ENCODE measurements at places on chromosomes 6 and 20.

DNA sequence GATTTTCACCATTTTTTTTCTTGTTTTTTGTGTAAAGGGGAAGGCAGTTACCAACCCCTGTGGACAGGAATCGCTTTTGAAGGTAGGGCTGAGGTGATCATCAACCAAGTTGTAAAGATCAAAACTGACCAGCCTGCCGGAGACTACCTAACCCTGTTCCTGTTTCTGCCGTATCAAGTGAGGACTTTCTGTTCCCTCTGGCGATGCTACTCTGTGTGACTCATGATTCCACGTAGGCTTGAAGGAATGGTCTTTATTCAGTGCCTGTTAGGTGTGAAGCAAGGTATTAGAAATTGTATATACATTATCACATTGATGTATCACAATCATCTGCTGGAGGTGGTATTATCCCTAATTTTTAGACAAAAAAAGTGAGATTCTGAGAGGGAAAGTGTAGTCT, 161.3 kb downstream of the SOX4 start:
- DNase-seq: peak; percentile 6

DNA sequence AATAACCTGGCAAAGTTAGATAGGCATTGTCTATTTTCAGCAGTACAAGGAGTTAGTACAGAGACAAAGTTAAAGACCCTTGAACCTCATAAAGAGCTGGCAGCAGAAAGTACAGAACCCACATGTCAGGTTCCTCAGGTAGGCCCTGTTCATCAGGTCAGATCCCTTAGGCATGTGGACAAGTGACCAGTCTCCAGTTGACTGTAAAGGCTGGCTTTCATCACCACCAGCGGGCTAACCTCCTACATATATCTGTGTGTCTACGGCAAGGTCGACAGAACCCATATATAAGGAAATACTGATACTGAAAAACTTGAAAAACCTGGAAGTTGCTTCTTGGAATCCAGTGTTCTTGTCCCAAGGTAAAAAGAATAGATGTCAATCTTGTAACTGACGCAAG, 223.1 kb upstream of the SGK1 start:
- no peak for DNase-seq

GRCh38 chr6:26309731-26310142, 55.3 kb upstream of the BTN3A2 start:
- no peak for DNase-seq

- DNase-seq: peak; percentile 97
Observed at GRCh38 chr20:62953839-62954703, 1.6 kb downstream of the SLC17A9 start.

GRCh38 chr6:45075246-45075645, 252.9 kb upstream of the RUNX2 start:
- no peak for DNase-seq

GRCh38 chr6:40788661-40789655, 201.8 kb upstream of the LRFN2 start:
- no peak for DNase-seq

GRCh38 chr20:46139908-46140482, 21.9 kb downstream of the CD40 start:
- DNase-seq: no peak

DNA sequence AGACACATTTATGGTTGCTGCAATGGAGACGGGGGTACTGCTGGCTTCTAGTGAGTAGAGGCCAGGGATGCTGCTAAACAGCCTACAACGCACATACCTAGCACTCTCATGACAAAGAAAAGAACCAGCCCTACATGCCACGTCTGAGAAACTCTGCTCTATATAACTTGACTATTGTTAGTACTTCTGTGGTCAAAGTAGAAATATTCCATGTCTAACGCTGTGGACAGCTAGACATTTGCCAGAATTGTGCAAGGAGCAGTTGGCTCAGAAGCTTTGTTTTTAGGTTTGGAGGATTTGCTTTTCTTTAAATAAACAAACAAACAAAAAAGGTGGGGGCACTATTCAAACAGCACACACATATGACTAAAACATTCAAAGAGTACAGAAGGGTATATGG, 20.5 kb downstream of the UBE2V1 start:
- no peak for DNase-seq
